ENCODE measurements at places on chromosomes 2 and 18.

DNA sequence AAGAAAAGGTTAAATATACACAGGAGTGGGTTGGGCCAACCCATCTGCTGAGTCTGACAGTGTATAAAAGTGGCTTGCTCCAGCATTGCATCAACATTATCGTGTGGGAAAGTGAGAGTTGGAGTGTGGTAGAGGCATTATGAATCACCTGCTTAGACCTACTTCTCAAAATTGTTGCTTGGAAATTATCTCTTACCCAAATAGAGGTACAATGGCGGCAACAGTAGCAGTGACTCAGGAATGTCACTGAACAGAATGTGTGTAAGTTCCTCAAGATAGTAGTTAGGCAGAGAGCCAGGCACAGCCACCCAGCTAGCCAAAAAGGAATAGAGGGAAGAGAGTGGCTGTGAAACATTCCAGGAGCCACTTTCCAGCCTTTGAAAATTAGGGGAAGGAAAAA lies 616.0 kb downstream of the NUP35 start:
- no peaks in the 10 kb centered on the region for H3K27me3 ChIP-seq
- H3K27ac ChIP-seq: no peak overlapping the region
- no peak for DNase-seq

DNA sequence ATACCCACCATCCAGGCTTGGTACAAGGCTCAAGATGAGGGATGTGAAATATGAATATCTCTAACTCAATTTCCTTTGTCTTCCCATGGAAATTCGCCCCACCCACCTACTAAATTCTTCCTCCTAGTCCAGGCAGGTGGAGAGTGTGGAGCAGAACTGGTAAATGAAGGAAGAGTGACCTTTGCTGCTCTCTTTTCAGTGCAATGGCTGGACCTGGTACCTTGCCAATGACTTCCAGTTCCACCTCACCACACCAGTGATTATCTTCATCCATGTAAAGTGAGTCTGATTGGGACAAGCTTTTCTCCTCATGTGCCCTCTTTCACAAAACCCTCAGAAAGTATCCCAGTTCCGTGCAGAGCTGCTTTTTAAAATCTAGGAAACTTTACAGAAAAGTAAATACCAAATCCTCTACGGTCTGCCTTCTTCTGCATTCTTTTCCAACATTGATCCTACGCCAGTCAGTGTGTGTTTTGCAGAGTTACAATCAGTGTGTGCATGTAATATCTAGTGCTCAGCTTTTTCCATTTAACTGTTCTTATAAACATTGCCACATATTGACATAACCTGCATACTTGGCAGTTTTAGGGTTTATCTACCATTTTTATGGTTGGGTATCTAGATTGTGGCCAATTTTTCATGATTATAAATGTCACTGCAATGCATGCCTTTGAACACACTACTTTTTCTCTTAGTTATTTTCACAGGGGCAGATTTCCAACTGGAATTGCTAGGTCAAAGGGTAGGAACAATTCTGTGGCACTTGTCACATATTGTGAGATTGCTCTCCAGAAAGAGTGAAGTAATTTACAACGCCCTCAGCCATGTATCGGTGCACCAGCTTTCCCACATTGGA lies 86.5 kb upstream of the SEC11C start:
- H3K36me3 ChIP-seq: no peaks in the 10 kb centered on the region
- peak overlapping the region; percentile 71 for H3K27ac ChIP-seq
- peaks cover 44% of the 10 kb centered on the region for H3K4me1 ChIP-seq
- DNase-seq: no peak
- no peak overlapping the region for H3K4me3 ChIP-seq
- H3K27me3 ChIP-seq: no peaks in the 10 kb centered on the region

DNA sequence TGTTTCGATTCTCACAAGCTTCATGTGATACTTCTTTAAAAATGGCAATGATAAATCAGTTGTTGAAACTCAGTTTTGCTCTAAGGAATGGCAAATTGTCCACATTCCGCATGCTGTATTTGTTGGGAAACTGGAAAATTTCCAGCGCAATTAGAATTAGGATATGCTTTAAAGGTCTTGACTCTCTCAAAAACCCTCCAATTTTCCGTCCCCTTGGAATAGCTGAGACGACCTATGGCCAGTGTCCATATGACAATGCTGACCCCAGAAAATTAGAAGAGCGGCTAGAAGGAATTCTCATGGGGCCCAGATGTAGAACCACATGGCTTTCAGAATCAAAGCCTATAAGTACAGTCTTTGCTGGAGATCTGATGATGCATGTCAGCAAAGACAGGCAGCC lies 170.8 kb downstream of the TMEM18 start:
- no peaks in the 10 kb centered on the region for H3K4me1 ChIP-seq
- H3K27me3 ChIP-seq: no peaks in the 10 kb centered on the region

DNA sequence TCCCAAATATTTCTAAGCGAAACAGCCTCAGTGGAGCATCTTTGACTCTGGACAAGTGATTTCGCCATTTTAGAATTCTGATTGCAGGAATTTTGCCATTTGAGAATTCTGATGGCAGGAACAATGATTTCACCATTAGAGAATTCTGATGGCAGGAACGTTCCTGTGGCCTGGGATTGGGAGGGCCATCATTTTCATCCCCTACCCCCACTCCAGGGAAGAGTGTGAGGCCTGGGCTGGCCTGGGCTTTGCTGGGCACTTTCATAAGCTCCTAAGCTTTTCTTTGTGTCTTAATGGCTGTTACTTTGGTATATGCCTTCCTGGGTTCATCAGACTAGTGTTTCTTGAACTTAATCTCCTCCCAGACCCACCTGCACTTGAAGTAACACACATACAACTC lies 129.3 kb upstream of the EPAS1 start:
- no peaks in the 10 kb centered on the region for H3K27me3 ChIP-seq
- no peaks in the 10 kb centered on the region for H3K36me3 ChIP-seq
- no peak for DNase-seq
- no peak overlapping the region for H3K27ac ChIP-seq
- no peak overlapping the region for H3K4me3 ChIP-seq

GRCh38 chr2:230209422-230210051 lies 10.2 kb downstream of the SP110 start:
- no peak overlapping the region for H3K4me3 ChIP-seq
- no peaks in the 10 kb centered on the region for H3K27me3 ChIP-seq
- no peak for DNase-seq
- H3K36me3 ChIP-seq: peaks cover 99% of the 10 kb centered on the region

GRCh38 chr18:4631239-4631638 lies 176.1 kb upstream of the DLGAP1 start:
- no peak overlapping the region for H3K4me3 ChIP-seq
- H3K36me3 ChIP-seq: no peaks in the 10 kb centered on the region
- DNase-seq: no peak
- no peaks in the 10 kb centered on the region for H3K4me1 ChIP-seq
- H3K27ac ChIP-seq: no peak overlapping the region

GRCh38 chr2:109472974-109473373 lies 140.8 kb downstream of the SEPTIN10 start:
- H3K27me3 ChIP-seq: no peaks in the 10 kb centered on the region
- no peak overlapping the region for H3K27ac ChIP-seq
- H3K4me1 ChIP-seq: peaks cover 29% of the 10 kb centered on the region
- no peak for DNase-seq
- H3K4me3 ChIP-seq: no peak overlapping the region

- no peaks in the 10 kb centered on the region for H3K36me3 ChIP-seq
- H3K4me3 ChIP-seq: no peak overlapping the region
- no peak for DNase-seq
- H3K27ac ChIP-seq: no peak overlapping the region
- H3K27me3 ChIP-seq: no peaks in the 10 kb centered on the region
Measured at GRCh38 chr18:23334569-23334968, 118.5 kb upstream of the RIOK3 start.

DNA sequence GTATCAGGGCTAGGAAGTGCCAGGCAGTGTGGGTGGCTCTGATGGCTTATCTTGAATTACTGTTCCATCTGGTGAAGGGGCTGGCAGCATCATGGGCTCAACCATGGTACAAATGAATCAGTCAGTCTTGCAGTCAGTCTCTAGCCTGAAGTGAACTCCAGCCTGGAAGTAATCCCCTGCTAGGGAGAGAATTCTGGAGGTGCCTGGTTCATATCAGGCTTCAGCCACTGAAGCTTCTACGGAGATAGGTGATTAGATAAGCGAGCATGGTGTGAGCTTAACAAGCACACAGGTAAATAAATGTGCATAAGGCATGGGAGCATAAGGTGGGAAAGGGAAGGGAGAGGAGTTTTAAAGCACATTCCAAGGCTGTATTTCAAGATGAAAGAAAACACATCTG lies 541.7 kb downstream of the MBD2 start:
- DNase-seq: no peak
- no peak overlapping the region for H3K27ac ChIP-seq
- H3K27me3 ChIP-seq: no peaks in the 10 kb centered on the region
- no peaks in the 10 kb centered on the region for H3K36me3 ChIP-seq

GRCh38 chr2:70703900-70704549 lies 64.0 kb downstream of the ADD2 start:
- H3K27me3 ChIP-seq: no peaks in the 10 kb centered on the region
- H3K36me3 ChIP-seq: no peaks in the 10 kb centered on the region
- no peak overlapping the region for H3K4me3 ChIP-seq
- DNase-seq: no peak
- H3K4me1 ChIP-seq: no peaks in the 10 kb centered on the region
- H3K27ac ChIP-seq: no peak overlapping the region

DNA sequence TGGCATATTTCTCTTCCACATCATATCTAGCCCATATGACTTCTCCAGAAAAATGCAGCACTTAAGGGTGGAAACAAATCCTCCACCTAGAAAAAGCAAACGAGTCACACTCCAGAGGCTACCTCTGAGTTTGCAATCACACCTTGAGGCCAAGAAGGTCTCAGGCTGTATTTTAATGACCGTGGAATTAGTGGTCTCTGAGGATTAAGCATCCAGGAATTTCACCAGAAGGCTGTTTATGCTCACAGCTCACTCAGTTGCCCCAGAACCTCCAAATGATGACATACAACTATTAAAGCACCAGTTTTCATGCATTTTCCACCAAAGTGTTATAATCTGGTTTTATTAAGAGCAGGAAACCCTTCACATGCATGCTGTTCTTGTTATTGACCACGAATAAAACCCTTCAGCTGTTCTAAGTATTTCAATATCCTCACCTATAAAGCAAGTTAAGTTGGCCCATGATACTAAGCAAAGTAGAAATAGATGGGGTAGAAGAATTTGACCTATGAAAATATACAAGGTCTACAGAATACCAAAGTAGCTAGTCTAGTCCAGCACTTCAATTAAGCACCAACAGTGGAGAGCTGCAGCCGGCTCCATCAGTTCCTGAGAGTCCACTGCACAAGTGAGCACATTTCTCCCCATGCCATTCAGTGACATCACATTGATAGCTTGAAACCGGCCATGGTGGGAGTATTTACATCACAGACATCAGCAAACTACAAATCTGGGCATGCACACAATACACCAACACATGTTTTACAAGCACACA lies 39.5 kb upstream of the SLC14A1 start:
- no peak overlapping the region for H3K4me3 ChIP-seq
- no peak overlapping the region for H3K27ac ChIP-seq
- H3K36me3 ChIP-seq: no peaks in the 10 kb centered on the region
- H3K27me3 ChIP-seq: no peaks in the 10 kb centered on the region

- no peak for DNase-seq
- no peak overlapping the region for H3K4me3 ChIP-seq
- no peaks in the 10 kb centered on the region for H3K27me3 ChIP-seq
- H3K4me1 ChIP-seq: no peaks in the 10 kb centered on the region
- H3K36me3 ChIP-seq: no peaks in the 10 kb centered on the region
- no peak overlapping the region for H3K27ac ChIP-seq
Measured at GRCh38 chr18:48371854-48372602, 37.2 kb downstream of the ZBTB7C start.

GRCh38 chr2:204021290-204022081 lies 84.9 kb downstream of the ICOS start:
- H3K27me3 ChIP-seq: no peaks in the 10 kb centered on the region
- no peak overlapping the region for H3K4me3 ChIP-seq
- DNase-seq: no peak
- no peaks in the 10 kb centered on the region for H3K36me3 ChIP-seq
- H3K27ac ChIP-seq: peak overlapping the region; percentile 35

- H3K27me3 ChIP-seq: no peaks in the 10 kb centered on the region
- H3K27ac ChIP-seq: no peak overlapping the region
- no peak for DNase-seq
- no peaks in the 10 kb centered on the region for H3K4me1 ChIP-seq
- no peak overlapping the region for H3K4me3 ChIP-seq
Measured at GRCh38 chr2:174180165-174180724, 68.1 kb downstream of the OLA1 start.

DNA sequence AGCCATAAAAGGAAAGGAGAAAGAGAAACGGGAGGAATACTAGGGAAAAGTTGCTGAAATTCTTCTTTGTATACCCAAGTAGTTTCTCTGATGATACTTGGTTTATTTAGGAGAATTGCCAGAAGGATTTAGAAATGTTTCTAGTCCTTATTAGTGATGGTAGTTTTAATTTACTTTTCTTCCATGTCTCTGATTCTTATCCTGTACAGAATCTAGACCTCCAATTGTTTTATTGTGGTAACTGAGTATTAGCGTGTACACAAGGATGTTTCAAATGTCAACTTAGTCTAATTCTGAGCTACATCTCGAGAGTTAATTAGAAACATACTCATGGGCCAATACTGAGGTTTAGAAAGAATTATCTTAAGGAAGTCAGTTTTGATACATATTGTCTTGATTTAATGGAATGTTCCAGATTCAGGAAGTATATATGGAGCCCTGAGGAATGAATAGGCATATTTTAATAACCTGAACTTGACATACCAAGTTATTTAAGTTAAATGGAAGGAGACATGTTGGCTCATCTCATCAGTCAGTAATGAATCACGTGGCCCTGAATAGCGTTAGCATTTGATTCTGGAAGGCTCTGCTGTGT lies 219.6 kb downstream of the LTBP1 start:
- DNase-seq: no peak
- no peaks in the 10 kb centered on the region for H3K27me3 ChIP-seq
- H3K4me3 ChIP-seq: no peak overlapping the region
- H3K4me1 ChIP-seq: peaks cover 22% of the 10 kb centered on the region
- H3K36me3 ChIP-seq: no peaks in the 10 kb centered on the region
- peak overlapping the region; percentile 64 for H3K27ac ChIP-seq

- no peak for DNase-seq
- no peak overlapping the region for H3K27ac ChIP-seq
- H3K36me3 ChIP-seq: no peaks in the 10 kb centered on the region
- no peak overlapping the region for H3K4me3 ChIP-seq
- no peaks in the 10 kb centered on the region for H3K27me3 ChIP-seq
Measured at GRCh38 chr2:111627256-111627655, 256.7 kb downstream of the ANAPC1 start.

GRCh38 chr2:19426144-19426543 lies 67.7 kb upstream of the OSR1 start:
- H3K4me1 ChIP-seq: no peaks in the 10 kb centered on the region
- H3K36me3 ChIP-seq: no peaks in the 10 kb centered on the region
- no peak for DNase-seq
- H3K27ac ChIP-seq: no peak overlapping the region

- no peaks in the 10 kb centered on the region for H3K27me3 ChIP-seq
- no peak overlapping the region for H3K4me3 ChIP-seq
- H3K36me3 ChIP-seq: no peaks in the 10 kb centered on the region
- H3K4me1 ChIP-seq: peaks cover 3% of the 10 kb centered on the region
- no peak for DNase-seq
Measured at GRCh38 chr2:38380397-38381130, 3.5 kb upstream of the ATL2 start.
